WERI-Rb-1 (cell line): ENCODE measurements at places on chromosomes 5 and 9.
A peak's percentile ranks its signal among the peaks of the same experiment; 100 is the strongest.

GRCh38 chr9:72931437-72931836, 21.4 kb downstream of the ALDH1A1 start:
- DNase-seq, result no peak

DNA sequence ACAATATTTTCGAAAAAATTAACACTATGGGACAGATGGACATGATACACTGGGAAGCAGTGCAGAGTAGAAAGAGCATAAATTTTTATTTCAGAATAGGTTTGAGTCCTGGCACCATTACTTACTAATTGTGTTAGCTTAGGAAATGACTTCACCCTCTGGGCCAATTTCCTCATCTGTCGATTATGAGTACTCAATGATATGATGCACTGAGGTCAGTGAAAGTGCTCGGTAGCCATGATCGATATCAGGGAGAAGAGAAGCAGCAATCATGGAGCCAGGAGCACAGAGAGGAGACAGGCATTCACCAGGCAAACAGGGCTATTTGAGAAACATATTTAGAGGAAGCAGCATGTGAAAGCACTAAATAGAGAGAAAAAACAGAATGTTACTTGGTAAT, 29.4 kb downstream of the NR6A1 start:
- no peak for DNase-seq

DNA sequence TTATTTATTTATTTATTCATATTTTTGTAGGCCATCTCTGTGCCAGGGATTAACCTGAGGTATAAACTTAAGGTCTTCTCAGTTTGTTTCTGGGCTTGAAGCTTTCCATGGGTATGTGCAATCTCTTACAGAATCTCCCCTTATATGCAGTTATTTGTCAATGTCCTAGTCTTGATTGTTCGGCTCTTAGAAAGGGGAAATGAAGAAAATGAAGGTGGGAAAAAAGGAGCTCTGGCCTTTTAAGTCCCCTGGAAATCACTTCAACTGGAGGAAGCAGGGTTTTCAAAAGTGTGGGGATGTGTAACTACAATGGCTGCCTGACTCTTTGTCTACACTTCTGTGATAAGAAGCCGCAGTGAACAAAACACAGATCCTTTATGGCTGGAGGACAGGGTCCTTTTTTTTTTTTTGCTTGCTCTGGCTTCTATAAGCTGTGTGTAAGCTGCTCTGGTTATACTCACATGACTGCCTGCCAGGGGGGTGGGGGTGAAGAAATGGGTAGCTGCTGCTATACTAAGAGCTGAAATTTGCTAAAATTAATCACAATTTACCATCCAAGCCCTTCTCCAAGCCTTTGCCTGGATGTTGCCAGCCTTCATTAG, 33.7 kb downstream of the CENPP start:
- DNase-seq, result peak; percentile 38

GRCh38 chr5:108814551-108814950, 66.9 kb downstream of the FER start:
- DNase-seq, result no peak

GRCh38 chr5:24742334-24742733, 97.6 kb upstream of the CDH10 start:
- DNase-seq, result no peak

DNA sequence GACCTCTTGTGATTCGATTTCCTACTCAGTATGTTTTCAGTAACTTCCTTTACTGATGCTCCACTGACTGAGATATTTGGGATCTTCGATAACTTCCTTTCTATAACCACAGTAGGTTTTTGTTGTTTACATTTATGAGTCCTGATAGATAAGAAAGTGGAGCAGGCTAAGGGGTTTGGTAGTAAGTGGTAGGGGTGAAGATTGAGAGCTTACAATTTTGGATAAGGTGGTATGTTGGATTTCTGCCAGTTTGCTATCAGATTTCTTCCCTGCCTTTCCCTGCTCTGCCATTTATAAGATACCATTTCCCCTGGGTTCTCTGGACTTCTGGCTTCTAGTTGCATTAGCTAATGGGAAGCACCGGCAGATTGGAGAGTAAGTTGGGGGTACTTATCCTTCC, 7.9 kb upstream of the NDUFS4 start:
- no peak for DNase-seq

GRCh38 chr9:76519075-76519835, 60.3 kb downstream of the GCNT1 start:
- no peak for DNase-seq

GRCh38 chr5:151772846-151773561, 1.2 kb downstream of the G3BP1 start:
- no peak for DNase-seq

- no peak for DNase-seq
Measured at GRCh38 chr5:68379275-68380036, 163.9 kb downstream of the PIK3R1 start.

DNA sequence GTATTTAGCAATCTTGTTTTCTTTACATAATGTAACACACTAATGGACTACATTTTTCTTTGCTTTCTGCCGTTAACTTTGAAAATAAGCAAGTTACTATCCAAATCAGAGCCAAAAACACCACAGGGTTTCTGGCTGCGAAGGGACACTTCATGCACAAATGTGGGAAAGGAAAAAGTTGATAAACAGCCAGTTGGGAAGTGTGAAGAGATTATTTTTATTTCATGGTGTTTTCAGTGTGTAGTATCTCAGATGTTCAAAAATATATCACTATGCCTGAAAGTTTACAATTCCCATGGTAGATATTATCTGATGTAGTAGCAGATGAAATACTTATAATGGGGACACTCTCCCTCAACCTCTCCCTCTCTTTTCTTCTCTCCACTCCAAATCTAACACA, 135.3 kb downstream of the CETN3 start:
- no peak for DNase-seq

- no peak for DNase-seq
Measured at GRCh38 chr9:1721196-1721595, 294.0 kb upstream of the SMARCA2 start.

GRCh38 chr9:124137009-124137943, 120.5 kb upstream of the NEK6 start:
- no peak for DNase-seq

DNA sequence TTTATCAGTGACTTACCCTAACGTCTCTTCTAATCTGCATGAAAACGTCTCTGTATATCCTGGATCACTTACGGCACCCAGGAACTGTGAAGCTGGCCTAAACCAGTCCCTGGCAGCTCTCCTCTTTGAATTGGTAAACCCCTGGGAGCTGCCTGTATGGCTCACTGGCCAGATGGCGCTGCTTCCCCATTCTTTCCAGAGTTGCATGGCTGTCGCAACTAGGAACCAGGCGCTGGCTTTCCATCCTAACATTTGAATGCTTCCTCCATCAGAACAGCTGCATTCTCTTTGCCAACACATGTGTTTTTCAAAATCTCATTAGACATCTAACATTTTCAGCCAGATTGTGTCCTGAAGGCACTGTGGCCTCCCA, 8.0 kb upstream of the PCA3 start:
- peak; percentile 49 for DNase-seq

GRCh38 chr5:137605411-137605810, 106.3 kb upstream of the SPOCK1 start:
- DNase-seq, result no peak

DNA sequence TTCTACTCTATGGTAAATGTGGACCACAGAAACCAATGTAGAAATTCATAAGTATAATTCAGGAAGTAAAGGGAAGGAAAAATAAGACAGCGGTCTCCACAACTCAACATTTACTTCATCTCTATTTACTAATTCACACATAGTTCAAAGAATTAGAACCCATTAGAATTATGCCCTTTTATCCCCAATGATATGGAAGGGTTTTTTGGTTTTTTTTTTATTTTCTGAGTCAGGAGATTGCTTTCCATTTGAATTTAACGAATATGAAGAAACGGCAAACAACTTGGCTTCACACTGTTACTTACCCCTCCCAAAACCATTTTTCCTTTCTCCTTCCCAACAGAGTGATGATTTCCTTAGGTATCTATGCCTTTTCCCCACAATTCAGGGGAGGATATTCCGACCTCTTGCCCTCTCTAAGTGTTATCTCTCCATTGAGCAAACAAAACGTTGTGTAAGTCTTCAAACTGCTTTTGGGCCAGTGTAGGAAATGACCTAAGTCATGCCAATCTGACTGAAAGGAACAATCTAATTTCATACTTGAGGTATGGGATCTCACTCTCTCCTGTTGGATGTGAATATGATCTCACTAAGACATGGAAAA, 72.0 kb downstream of the CETN3 start:
- DNase-seq, result no peak

DNA sequence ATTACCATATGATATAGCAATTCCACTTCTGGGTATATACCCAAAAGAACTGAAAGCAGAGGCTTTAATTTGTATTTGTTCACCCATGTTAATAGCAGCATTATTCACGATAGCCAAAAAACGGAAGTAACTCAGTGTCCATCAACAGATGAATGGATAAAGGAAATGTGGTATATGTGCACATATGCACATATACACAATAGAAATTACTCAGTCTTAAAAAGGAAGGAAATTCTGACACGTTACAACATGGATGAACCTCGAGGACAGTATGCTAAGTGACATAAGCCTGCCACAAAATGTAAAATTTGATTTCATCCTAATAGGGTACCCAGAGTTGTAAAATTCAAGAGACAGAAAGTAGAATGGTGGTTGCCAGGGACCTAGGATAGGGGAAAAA, 54.9 kb downstream of the NUP155 start:
- no peak for DNase-seq

GRCh38 chr5:41795125-41795524, 75.1 kb downstream of the OXCT1 start:
- no peak for DNase-seq
